ENCODE measurements at places on chromosomes 3 and 15. TPM values are rescaled to one million over a fixed set of nuclear protein-coding genes. Genes with fewer than 3 reads are reported as not detected.

The INKA1 gene
- 8.6 TPM for polyA plus RNA-seq

The TGM5 gene
- polyA plus RNA-seq = not detected

The ZNF662 gene
- polyA plus RNA-seq = 51.6 TPM

The ATP2B2 gene
- polyA plus RNA-seq = 1.1 TPM

The PLA1A gene
- 7.3 TPM for polyA plus RNA-seq

The SLC38A3 gene
- 9.4 TPM for polyA plus RNA-seq

The LIPC gene
- 15.6 TPM for polyA plus RNA-seq

All from left kidney (tissue), 8 donors.